ENCODE measurements at places on chromosomes 4 and X.

DNA sequence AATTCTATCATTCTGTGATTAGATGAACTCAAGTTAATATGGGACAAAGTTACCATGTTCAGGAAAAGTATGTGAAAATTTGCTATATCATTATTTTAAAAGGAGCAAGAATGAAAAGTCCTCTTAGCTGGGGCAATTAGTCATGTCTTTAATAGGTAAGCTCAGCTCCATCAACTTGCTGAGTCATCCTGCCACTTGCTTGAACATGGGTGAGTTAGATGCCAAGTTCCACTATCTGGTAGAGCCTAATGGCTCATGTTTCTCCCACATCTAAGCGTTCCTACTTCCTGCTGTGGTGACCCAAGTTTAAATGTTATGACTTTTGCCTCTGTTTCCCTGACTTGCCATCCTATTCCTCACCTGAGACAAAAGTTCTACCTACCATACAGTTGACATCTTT, 276.8 kb downstream of the ZNF674 start:
- no peak for DNase-seq

DNA sequence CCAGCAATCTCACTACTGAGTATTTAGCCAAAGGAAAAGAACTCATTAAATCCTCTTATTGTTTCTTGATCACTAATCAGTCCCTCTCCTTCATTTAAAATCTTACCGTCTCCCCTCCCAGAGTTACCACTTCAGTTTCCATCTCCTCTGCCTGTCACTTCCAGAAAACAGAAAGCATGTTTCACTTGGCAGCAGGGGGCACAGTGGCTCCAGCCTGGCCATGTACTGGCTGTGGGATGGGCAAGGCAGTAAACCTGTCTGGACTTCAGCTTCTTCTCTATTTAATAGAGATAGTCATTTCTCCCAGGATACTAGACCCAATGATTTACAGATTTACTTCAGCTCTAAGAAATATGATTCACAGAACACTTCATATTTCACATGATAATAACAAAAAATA, 63.2 kb downstream of the CD40LG start:
- DNase-seq, result no peak

GRCh38 chrX:125953814-125954213, 212.3 kb downstream of the DCAF12L2 start:
- DNase-seq, result no peak

GRCh38 chrX:131821945-131822622, 201.0 kb upstream of the STK26 start:
- DNase-seq, result no peak

GRCh38 chr4:139761461-139761860, 95.8 kb downstream of the MGST2 start:
- DNase-seq, result no peak

- no peak for DNase-seq
These were observed 23.7 kb downstream of the BMP2K start for GRCh38 chr4:78799551-78800495.

- peak; percentile 53 for DNase-seq
These were observed 27.3 kb upstream of the JADE1 start for GRCh38 chr4:128782076-128782715.

DNA sequence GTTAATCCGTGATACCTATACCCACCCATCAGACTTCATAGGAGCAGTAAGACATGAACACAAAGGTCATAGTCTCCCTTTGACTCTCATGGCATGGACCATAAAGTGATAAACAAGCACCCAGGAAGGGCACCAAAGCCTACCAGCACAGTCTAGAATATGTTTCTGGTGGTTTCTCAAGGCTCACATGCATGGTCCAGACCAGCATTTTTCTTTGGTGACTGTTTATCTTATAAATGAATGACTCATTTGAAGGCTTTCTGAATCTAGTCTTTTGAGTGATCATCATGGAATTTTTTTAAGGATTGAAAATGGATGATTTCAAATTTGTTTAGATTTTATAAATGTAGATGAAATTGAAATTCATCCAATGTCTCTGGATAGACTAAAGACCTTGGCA, 32.0 kb upstream of the AMELX start:
- DNase-seq, result no peak

- DNase-seq, result no peak
These were observed 3.3 kb downstream of the ING2 start for GRCh38 chr4:183507925-183508696.

DNA sequence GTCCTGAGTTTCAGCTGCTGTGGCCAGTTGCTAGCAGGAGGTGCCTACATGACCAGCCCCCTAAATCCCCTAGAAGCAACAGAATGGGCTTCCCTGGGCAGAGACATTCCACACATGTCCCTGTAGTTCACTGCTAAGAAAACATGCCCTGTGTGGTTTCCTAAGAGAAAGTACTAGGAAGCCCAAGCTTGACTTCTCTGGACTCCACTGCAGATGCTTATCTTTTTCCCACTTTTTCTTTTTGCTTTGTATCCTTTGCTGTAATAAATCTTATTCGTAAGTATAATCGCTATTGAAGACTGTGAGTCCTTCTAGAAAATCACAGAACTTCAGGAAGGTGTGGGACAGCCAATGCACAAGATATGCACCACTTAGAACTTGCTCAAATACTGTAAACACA, 15.6 kb downstream of the RPGR start:
- DNase-seq, result no peak

DNA sequence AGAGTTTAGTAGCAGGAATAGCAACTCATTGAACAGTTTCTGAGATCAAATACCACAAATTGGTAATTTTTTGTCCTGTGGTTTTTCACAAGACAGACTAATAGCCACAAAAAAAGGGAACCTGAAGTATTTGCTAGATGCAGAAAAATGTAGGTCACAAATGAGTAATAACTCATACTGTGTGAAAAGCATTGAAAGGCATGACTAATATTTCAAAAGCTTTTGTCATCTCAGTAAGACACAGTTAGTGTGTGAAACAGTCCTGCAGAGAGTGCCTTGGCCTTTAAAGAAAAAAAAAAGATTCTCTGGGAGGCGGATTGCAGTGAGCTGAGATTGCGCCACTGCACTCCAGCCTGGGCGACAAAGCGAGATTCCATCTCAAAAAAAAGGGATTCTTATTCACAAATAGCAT, 31.4 kb upstream of the SLC25A31 start:
- DNase-seq, result no peak

GRCh38 chr4:94457692-94458106, 6.0 kb downstream of the PDLIM5 start:
- DNase-seq, result no peak

DNA sequence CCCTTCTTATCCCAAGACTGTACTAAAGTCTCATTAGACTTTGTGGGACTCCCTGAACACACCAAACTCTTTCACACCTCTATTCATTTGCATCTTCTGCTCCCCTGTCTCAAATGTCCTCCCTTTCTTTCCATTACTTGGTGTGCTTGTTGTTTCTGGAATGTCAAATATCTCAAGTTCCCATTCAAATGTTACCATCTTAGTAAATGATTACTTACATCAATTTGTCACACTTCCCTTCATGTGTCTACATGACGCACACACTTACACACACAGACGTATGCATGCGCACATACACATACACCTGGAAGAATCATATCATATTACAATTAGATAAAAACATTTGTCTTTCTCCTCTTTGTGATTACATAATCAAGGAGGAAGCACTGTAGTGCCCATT, 210.8 kb upstream of the TEX13C start:
- DNase-seq, result no peak

- DNase-seq, result peak; percentile 11
These were observed 10.5 kb downstream of the PTTG2 start for GRCh38 chr4:37970702-37971101.

GRCh38 chr4:73224886-73225285, 33.7 kb downstream of the ANKRD17 start:
- DNase-seq, result no peak

DNA sequence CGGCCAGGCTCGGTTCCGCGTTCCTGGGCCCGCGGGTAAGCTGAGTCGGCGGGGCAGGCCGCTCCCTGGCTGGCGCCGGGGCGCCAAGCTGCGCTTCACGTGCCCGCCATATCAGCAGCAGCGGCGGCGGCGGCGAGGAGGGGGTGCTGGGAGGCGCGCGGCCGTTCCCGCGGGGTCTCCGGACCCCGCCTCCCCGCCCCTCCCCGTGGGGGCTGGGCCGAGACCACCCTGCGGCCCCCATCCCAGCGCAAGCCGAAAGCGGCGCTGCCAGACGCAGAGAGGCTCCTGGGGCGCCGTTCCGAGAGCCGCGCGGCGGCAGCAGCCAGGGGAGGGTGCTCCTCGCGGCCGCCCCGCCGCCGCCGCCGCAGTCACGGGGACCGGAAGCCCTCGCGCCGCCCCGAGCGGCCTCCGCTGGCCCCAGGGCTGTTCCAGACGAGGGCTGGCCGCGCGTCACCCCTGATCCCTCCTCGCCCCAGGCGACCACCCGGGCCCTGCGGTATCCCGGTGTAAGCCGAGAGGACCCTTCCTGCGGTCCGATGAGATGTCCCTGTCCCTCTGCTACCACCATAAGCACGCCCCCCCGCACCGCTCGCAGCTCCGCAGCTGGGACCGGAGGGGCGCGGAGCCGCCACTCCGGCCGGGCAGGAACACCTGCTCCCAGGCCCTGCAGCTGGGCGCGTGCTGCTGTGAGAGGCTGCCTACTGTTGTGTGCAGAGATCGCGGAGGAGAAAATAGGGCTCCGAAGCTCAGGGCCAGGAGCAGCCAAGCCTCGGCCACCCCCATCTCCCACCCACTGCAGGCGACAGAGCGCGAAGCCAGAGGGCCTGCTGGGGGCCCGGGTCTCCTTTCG, 7.5 kb upstream of the BCOR start:
- no peak for DNase-seq

- no peak for DNase-seq
These were observed 111.1 kb downstream of the KLF8 start for GRCh38 chrX:56343219-56343618.

DNA sequence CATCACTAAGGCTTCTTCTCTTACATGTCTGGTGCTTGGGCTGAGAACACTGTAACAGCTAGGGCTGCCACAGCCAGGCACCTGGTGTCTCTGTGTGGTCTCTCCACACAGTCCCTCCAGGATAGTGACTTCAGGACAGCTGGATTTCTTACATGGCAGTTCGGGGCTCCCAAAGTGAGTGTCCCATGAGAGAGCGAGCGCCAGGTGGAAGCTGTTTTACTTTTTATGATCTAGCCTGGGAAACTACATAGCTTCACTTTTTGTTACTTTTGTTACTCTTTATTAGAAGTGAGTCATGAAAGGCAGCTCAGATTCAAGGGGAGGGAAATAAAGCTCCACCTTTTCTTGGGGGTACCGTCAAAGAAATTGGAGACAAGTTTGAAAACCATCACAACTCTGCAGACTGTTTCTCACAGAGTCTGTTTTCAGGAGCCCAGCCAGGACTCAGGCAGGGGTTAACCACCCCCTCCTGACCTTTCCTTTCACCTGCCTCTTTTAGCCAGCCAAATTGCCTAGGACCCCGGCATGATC, 373.0 kb downstream of the MID1IP1 start:
- no peak for DNase-seq

GRCh38 chr4:173834151-173834550, 304.1 kb upstream of the HAND2 start:
- no peak for DNase-seq

DNA sequence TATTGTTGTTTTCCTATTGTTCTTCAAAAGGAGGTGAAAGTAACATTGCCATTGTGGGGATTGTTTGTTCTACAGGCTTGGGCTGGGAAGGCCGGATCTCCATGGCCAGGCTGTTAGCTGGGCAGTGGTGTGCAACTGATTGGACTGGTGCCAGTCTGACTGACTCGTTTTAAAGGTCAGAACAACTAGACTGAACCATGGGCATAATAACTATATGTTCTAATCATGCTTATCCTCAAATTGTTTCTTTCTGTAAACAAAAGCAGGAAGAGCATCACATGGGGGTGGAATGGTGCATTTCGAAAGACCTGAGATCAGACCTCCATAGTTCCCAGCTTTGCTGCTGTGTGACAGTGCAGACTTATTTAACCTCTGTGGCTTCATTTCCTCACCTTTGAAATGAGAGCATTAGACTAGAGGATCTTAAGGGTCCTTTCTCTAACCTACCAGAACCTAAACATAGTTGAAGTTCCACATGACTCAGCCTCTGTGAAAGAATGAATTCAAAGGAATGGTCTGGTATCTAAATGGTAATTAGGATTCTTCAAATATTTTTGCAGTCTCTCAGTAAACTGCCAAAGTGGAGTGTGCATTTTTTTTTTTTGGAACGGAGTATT, 66.7 kb upstream of the PGRMC2 start:
- no peak for DNase-seq

DNA sequence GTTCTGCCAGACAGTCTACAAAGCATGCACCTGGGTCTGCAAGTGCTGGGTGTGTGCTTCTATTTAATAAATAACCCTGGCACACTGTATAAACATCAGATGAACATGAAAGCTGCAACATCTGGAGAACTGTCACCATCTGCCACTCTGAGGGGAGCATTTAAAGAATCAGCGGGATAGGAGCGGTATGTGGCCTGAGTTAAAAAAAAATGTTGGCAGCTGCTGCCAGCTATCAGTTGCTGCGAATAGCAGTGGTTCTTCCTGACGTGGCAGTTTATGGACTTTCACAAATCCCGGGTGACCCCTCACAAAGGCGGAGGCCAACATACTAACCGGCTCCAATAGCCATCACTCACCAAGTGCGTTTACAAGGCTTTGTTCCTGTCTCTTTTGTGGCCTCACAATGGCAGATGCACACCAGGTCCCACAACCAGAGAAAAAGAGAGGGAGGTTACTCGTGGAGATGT, 95.1 kb downstream of the RASL11B start:
- no peak for DNase-seq

Data from naive thymus-derived CD8-positive, alpha-beta T cell (primary cell).